ENCODE measurements at places on chromosomes 7 and 10.
A peak's percentile ranks its signal among the peaks of the same experiment; 100 is the strongest.

DNA sequence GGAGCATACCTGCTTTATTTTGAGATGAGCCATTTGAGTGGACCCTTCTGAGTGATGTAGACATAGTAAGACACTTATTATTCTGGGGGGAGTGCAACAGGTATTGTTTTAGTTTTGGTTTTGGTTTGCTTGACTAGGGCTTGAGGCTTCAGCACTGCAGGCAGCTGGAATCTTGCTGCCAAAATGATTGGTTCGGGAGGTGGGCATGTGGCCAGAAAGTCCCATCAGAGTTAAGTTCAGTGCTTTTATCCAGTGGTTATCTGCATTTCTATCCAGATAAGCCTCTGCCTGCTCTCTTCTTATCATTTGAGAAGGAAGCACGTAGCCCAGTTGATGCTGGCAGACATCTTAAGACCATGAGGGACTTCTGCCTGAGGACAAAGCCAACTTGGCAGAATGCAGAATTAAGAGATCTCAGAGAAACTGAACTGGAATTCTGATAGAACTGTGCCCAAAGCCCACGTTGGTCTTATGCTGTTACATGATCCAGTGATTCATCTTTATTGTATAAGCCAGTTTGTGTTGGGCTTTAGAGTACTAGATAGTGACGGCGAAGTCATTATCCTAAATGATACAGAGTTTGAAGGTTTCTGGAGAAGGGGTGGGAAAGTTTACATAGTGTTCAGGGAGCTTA lies 9.6 kb upstream of the JAZF1 start:
- no peak for DNase-seq

DNA sequence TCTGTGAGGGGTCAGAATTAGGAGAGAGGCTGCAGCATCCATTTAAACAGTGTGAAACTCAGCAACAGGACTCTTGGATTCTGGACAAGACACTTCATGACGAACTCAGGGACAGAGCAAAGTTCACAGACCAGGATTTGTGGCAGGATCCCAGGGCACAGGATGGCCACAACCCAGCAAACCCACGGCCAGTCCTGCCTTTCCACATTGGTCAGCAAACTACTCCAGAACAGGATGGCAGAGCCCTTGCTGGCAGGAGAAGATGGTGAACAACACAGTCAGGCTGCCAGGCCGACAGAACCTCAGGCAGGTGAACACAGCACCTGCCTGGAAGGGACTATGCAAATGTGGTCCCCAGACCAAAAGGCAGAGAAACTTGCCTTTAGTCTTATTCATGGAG lies 34.4 kb downstream of the VSTM4 start:
- no peak for DNase-seq

DNA sequence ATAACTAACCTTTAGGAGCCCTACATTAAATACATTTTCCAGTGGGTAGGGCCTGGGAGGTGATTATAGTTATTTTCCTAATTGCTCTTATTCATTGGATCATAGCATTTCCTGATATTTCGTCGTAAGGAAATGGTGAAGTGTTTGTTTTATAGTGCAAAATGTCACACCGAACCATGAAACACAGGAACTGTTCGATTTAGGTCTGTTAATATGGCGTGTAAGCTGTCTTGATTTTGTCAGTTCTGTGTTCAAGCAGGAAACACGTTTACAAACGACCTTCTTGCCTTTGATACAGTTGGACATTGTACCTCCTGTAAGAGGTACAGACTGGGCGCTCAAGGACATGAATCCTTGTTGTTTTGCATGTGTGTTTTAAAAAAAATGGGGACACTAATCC lies 14.8 kb downstream of the RBM17 start:
- DNase-seq = no peak

GRCh38 chr10:78411716-78412115 lies 378.1 kb downstream of the RPS24 start:
- DNase-seq = no peak

- DNase-seq = peak; percentile 17
Observed at GRCh38 chr10:78756604-78757343, 312.0 kb upstream of the ZMIZ1 start.

DNA sequence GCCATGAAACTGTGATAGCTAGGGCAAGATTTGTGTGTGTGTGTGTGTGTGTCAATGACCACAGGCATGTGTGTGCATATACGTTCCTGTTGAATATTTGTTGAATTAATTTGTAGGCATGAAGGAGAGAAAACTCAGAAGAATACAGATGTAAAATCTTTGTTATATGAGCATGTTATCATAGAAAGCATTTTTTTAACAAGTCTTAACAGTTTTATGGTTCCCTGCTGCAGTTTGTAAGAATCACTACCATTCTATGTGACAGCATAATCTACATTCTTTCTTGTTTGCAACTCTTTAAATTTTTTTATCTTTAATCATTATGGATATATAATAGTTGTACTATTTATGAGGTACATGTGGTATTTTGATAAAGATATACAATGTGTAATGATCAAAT lies 130.3 kb downstream of the CD36 start:
- DNase-seq = no peak

GRCh38 chr7:23467291-23467805 lies 2.9 kb downstream of the IGF2BP3 start:
- no peak for DNase-seq

DNA sequence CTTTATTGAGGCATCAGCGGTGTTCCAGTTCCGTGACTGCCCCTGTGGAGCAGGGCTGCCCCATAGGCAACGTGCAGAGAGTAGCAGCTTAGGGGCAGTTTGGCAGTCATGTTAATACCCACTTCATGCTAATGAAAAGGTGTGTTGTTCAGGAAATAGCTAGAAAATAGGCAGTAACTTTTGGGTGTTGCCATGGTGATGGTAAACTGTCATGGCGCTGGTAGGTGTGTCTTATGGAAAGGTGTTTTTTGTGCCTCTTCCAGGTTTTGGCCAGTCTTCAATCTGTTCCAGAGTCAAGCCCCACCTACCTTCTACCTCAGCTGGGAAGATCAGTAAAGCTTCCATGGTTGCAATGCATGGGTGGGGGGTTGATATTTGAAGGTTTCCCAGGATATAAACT lies 36.3 kb upstream of the MINDY3 start:
- no peak for DNase-seq

- peak; percentile 42 for DNase-seq
Observed at GRCh38 chr10:43846187-43846680, 197.6 kb upstream of the ZNF32 start.

- no peak for DNase-seq
Observed at GRCh38 chr10:70832221-70832620, 16.5 kb downstream of the SGPL1 start.

DNA sequence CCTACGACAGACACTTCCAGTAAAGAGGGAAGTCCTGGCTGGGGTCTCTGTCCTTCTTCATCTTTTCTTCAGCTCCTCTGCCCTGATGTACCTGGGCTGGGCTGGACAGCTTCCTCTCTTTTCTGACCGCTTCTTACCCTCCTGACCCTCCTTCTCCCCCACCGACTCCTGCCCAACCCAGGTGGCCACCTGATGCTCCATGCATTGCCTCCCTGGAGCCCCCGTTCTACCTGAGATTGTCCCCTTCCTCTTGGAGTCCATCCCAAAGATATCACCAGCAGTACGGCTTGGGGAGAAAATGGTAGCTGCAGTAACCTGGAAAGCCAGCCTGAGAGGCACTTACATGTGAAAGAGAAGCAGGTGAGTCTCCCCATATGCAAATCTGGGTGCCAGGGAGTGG lies 566.3 kb downstream of the TCERG1L start:
- DNase-seq = no peak

GRCh38 chr7:138666385-138666784 lies 34.8 kb downstream of the SVOPL start:
- DNase-seq = no peak

DNA sequence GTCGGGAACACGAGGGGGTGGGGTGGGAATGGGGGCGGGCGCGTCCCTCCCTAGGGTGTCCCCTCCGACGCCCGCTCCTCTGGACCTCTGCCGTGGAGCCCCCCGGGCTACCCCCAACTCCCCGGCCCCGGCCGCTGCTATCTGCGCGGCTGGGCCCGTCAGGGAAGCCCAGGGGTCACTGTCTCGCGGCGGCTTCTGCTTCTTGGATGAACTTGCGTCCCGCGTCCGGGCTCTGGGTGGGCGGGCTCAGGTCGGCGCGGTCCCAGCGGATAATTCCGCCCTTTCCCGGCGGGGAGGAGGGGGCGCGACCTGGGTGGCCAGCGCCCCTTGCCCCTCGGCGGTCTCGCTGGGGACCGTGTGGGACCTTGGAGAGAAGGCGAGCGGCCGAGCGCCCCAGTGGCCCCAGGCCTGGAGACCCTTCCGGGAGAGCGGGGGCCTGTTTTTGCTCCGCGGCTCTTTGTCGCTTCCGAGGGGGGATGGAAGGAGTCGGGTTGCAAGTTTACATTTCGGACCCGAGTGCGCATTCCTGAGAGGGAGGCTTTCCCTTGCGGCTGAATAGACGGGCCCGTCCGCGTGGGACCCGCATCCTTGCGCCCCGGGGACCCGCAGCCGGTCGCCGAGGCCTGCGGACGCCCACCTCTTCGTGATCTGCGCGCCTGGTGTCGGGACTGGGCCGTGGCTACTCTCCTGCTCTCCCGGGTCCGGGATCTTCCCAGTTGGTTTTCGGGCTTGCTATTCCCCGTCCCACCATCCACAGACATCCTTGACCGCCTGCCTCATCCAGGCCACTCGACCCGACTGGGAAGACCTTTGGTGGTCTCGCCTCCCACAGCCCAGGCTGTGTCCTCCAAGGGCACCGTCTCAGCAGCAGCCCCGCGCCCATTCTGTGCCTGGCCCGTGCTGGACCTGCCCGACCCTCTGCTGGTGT lies 812 bp downstream of the DOCK1 start:
- no peak for DNase-seq

GRCh38 chr10:109475711-109476421 lies 447.4 kb downstream of the XPNPEP1 start:
- DNase-seq = no peak

- DNase-seq = no peak
Observed at GRCh38 chr7:151141311-151141854, 26.1 kb downstream of the GBX1 start.

GRCh38 chr7:50153148-50153547 lies 60.1 kb upstream of the ZPBP start:
- no peak for DNase-seq

- peak; percentile 92 for DNase-seq
Observed at GRCh38 chr10:124388823-124389612, 29.7 kb downstream of the OAT start.

DNA sequence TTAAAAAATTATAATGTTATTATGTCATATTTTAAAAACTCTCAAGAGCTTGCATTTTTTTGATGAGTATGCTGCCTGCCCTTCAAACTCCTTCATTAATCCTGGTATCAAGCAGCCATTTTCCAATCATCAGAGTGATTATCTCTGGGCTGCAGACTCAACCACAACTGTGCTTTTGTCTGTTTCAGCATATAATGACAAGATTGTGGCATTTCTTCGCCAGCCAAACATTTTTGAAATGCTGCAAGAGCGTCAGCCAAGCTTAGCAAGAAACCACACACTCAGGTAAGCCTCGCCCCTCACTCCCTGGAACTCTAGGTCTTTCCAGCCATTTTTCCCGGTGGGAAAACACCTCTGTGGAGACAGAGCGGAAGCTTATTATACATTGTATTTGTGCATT lies 90.0 kb upstream of the STK17A start:
- no peak for DNase-seq

- DNase-seq = no peak
Observed at GRCh38 chr10:78359640-78360091, 326.0 kb downstream of the RPS24 start.

DNA sequence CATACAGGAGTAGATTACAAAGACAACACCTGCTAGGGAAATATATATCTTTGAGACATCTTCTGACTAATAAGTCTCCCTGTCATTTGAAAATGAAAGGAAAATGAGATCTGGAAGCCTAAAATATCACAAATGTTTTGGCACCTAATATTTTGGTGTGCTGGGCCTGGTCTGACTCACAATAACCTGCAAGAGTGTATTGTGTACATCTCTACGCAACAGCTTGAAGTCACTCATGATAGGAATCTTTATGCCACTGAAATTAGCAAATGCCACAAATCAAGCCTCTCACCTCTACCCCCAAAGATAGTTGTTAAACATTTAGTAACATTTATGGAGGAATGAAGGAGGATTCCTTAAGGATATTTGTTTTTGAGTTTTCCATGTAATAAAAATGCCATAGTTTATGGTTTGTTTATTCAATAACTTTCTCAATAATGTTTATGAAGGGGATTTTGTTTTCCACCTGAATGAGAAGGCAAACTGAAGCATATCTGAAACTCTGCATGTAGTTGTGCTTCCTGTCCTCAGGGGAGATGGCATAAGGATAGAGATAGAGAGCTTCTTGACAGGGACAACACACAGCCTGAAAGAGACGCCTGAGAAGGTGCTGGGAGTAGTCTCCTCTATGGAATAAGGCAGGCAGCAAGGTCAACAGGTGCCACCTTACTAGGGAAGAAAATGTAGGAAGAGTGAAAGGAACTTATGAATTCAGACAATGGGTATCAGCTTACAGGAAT lies 197.4 kb downstream of the AHR start:
- DNase-seq = no peak

DNA sequence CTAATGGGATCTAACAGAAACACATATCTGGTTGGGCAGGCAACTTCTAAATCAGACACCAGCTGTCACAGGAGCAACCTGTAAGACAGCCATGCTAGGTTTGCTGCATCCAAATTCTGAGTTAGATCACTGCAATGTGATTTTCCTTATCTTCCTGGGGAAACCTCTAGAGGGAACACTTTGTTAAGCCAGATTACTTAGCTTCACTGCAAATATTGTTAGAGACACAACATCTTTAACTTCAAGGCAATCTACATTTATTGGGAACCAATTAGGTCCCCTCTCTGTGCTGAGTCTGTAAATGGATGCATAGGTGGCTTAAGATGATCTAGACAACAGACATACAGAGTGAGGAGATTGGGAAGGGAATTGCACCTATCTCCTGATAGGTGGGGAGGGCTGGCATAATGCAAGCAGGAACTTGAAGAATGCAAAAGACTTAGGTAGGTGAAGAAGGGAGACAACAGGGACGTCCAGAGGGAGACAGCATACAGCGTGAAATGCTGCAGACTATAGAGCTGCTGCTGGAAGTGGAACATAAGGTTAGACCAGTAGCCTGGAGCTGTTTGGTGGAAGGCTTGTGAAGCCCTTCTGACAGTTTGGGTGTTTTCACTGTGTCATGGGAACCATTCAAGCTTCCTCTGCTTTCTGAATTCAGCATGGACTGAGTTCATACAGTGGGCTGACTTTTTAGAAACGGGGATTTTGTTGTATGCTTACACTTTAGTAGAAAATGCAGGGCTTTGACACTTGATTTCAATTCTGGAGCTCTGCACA lies 109.8 kb upstream of the ELMO1 start:
- DNase-seq = no peak

GRCh38 chr7:80661729-80662128 lies 23.3 kb downstream of the CD36 start:
- no peak for DNase-seq

DNA sequence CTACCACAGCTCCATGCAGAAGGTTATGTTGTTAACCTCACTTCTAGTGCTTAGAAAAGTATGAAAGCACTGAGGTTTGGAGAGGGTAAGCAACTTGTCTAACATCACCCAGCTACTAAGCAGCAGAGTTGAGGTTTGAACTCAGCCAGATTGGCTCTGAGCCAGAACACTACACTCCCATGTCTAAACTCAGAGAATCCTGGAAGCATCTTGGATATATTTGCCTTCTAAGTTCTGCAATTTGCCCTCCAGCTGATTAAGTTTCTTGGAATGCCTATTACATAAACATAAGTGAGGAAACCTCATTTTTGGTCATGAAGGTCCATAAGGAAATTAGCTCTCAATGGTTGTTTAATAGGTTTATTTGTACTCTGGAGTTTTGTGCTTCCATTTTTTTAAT lies 78.1 kb upstream of the PHYHIPL start:
- DNase-seq = no peak

- no peak for DNase-seq
Observed at GRCh38 chr7:31261341-31261740, 79.2 kb downstream of the NEUROD6 start.

Data from CD4-positive, alpha-beta T cell treated with Interleukin-21 for 1 hour (primary cell).